ENCODE measurements at places on chromosomes 1 and 21. TPM values are rescaled to one million over a fixed set of nuclear protein-coding genes. Genes with fewer than 3 reads are reported as not detected.

Gene ACADM
- 33.0 TPM for total RNA-seq

Gene RNF223
- total RNA-seq = 3.2 TPM

Gene ECM1
- 6.3 TPM for total RNA-seq

Gene SYT2
- total RNA-seq = not detected

Gene KRTAP11-1
- not detected for total RNA-seq

Gene KCNA3
- not detected for total RNA-seq

Gene ATP1A4
- not detected for total RNA-seq

Gene NBPF4
- 0.70 TPM for total RNA-seq

Gene C8B
- not detected for total RNA-seq

Gene RAP1GAP
- total RNA-seq = 22.7 TPM

Gene TUT4
- total RNA-seq = 76.8 TPM

Gene RCAN1
- 7.2 TPM for total RNA-seq

Gene GJA9
- 0.48 TPM for total RNA-seq

DNA sequence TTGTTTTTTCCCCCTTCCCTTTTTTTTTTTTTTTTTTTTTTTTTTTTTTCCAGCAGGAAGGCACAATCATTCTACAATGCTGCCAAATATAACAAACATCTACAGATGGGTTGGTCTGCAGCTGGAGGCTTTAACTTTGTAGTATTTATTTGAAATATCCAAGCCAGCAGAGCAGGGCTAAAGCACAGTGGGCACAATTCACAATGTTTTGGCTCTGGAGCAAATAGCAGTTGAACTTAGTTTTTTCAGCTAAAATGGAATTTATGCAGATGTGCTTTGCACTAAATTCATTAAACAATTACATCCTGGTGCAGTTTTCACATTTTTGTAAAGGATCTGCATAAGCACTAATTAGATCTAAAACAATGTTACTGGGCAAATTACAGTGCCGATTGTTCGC is 39.8 kb upstream of the ZBTB18 start:
- no peak for DNase-seq

- no peak for DNase-seq
Measured at GRCh38 chr1:182720463-182720862, 36.1 kb upstream of the RGS8 start.

DNA sequence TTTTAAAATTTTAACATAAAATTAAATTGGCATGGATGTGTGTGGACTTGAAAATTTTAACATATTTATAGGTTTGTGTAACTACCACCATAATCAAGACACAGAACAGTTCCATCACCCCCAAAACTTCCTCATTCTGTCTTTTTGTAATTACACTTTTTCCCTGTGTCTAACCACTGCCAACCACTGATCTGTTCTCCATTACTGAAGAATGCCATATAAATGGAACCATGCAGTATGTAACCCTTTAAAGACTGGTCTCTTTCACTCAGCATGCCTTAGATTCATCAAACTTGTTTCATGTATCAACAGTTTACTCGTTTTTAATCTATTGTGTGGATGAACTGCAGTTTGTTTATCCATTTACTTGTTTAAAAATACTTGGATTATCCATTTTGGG is 13.0 kb upstream of the AHCYL1 start:
- DNase-seq = no peak

DNA sequence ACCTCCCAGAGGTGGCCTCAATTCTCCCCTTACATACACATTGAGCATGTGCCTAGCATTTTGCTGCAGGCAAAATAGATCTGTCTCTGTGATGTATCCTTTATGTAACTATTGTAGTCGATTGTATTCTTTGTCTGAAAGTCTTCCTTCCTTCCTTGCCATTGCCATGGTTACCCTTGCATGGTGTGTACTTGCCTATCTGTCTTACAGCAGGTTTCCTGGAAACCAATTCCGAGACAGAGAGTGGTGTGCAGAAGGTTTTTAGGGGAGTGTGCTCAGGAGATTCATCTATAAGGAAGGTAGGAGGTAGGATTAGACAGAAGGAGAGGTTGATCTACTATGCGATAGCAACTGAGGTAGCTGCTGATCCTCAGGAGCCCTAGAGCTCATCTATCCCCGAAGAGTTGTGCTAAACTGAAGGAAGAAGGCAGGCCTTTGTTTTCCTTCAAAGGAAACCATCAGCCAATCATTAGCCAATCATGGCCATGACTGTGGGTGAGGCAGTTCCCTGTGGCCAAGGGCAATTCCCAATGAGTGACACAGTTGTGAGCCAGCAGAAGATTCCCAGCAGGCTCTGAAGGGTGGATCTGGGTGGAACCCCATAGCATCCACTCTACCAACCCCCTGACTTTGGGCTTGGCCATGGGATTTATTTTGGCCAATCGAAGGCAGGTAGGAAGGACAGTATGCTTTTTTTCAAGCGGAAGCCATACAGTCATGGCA is 15.0 kb downstream of the CITED4 start:
- DNase-seq = no peak

DNA sequence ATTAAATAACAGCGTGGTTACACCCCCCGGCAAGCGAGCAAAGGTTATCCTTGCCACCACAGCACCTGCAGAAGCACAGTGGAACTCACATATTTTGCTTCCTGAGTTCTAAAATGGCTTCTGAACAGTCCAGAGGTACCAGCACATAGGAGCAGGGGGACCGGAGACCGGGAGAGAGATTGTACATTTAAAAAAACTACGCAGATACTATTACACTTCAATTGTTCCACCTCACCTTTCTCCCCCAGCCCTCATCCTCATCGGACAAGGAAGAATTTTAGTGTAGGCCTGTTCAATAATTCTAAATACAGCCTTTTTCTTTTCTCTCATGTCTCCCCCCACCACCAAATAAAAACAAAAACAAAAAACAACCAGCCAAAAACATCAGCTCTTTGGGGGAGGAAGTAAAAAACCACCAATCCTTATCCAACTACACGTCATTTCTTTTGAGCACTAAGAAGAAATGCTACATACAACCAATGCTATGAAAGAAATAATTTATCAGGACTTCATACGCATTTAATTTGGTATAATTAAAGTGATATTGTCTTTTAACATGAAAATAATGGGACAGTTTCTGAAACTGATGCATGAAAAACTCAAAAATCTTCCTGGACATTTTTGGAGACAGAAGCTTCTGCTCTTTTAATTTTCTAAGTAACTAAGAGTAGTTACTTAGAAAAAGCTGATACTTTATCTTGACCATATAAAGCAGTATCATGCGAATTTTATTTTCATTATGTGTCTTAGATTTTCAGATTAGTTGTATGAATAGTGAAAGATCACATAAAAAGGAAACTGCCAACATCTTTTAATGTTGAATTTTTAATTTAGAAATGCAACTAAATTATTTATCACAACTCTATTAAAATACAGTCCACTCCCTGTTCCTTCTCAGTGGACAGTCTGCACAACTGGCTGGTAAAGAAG is 9.1 kb downstream of the CDKN2C start:
- DNase-seq = no peak

- no peak for DNase-seq
Measured at GRCh38 chr1:101914473-101915242, 82.1 kb downstream of the OLFM3 start.

- DNase-seq = peak; percentile 63
Measured at GRCh38 chr1:219385787-219386427, 212.2 kb downstream of the LYPLAL1 start.

GRCh38 chr1:192160196-192160595 is 1.9 kb downstream of the RGS18 start:
- DNase-seq = no peak

GRCh38 chr1:31715087-31715872 is 11.5 kb upstream of the COL16A1 start:
- peak; percentile 90 for DNase-seq

GRCh38 chr1:77978293-77978968 is 441 bp downstream of the FUBP1 start:
- peak; percentile 97 for DNase-seq

DNA sequence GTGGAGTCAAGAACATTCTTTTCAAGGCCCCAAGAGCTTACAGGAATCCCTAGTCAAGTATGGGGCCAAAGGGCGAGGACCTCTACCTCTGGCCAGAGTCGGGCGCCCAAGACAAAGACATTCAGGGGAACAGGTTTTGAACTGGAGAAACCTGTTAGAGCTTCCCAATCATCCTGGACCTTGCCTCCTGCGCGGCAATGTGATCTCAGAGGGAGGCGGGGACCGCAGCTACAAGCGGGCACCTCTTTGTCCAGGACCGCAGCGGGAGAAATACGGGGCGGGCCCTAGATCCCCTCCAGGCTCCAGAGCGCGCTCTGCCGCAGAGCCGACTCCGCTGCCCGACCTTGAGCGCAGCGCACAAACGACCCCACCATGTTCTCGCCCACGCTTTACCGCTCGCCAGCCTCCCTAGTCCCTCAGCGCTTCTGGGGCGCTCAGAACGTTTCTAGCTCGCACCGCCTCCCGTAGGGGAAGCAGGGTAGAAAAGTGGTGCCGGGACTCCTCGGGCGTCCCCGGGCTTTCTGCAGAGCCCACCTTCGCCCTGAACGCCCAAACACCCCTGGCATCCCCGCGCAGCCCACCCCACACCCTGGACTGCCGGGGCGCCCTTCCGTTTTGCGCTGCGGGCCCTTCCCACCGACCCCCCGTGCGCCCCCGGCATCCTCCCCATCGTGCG is 28.1 kb downstream of the RABIF start:
- peak; percentile 89 for DNase-seq

- DNase-seq = no peak
Measured at GRCh38 chr1:101112051-101112780, 86.6 kb upstream of the DPH5 start.

DNA sequence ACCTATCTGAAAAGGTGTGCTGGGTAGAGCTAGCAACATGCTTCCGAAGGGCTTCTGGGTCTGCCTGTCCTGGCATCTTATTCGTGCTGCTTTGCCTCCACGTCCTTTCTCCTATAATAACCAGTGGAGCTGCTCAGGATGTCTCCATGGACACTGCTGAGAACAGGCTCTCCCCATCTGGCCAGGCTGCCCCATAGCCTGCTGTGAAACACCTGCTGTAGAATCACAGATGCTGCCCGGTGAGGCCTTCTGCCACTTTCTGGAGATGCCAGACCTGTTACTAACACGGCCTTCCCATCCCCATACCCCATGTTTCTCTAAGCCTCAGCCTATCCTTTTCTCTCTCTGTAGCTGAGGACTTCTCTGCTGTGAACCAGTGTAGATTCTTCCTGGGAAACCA is 120.5 kb downstream of the IER5 start:
- no peak for DNase-seq

DNA sequence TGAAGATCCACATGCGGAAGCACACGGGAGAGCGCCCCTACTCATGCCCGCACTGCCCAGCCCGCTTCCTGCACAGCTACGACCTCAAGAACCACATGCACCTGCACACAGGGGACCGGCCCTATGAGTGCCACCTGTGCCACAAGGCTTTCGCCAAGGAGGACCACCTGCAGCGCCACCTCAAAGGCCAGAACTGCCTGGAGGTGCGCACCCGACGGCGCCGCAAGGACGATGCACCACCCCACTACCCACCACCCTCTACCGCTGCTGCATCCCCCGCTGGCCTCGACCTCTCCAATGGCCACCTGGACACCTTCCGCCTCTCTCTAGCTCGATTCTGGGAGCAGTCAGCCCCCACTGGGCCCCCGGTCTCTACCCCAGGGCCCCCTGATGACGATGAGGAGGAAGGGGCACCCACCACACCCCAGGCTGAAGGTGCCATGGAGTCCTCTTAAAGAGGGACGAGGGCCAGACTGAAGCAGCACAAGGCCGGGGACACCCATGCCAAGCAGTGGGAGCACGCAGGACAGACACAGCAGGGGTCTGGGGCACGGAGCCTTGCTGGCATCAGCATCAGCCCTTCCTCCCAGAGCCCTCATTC is 13.7 kb downstream of the ZBTB7B start:
- DNase-seq = no peak

- no peak for DNase-seq
Measured at GRCh38 chr1:9629445-9630201, 21.9 kb upstream of the PIK3CD start.

DNA sequence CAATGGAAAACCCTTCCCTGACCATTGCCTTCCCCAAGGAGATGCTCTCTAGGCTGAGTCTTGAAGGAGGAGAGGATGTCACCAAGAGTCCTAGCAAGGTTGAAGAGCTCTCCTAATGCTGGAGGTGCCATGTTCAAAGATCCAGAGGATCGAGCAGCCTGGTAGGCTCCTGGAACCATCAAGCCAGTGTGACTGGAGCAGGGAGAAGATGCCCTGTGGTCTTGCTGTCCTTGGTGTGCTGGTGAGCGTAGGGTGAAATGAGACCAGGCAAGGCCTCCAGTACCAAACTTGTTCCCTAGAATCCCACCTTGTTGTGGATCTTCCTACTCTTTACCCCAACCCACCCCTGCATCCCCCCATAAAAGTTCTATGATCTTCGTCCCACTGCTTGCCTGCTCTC is 46.6 kb upstream of the GALNT2 start:
- no peak for DNase-seq

- no peak for DNase-seq
Measured at GRCh38 chr1:25003457-25004190, 73.5 kb upstream of the RUNX3 start.

DNA sequence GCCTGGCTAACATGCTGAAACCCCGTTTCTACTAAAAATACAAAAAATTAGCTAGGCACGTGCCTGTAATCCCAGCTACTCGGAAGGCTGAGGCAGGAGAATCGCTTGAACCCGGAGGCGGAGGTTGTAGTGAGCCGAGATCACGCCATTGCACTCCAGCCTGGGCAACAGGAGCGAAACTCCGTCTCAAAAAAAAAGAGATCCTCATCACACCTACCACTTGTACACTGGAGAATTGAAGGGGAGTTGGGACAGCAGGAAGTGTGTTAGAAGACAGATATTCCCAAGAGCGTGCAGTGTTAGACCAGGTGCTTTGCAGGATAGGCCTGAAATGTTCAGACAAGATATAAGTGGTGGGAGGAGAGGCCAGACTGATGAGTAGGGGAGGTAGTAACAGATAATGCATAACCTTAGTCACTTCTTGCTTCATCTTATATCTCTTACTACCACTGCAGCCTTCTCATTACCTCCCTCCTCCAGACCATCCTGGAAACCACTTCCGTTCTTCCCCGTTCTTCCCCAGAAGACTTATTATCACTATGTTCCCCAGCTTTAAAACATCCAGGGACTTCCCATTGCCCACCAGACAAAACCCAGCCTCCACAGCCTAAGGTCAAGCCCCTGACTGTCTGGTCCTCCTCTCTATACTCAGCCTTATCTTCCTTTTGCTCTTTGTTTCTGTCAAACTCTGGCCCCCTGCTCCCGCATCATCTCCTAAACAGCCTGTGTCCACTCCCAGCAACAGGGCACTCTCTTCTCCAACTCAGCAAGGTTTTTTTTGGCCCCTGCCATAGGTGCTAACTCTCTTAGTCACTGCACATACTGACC is 21.3 kb downstream of the FAM20B start:
- DNase-seq = no peak

- DNase-seq = no peak
Measured at GRCh38 chr1:7984811-7985210, 23.3 kb downstream of the PARK7 start.

- no peak for DNase-seq
Measured at GRCh38 chr1:40567825-40568224, 36.4 kb downstream of the ZNF684 start.

Data from PC-9 (cell line).